Right cardiac atrium (tissue), 5 donors: ENCODE measurements at places on chromosomes 11 and 22. TPM values are rescaled to one million over a fixed set of nuclear protein-coding genes. Genes with fewer than 3 reads are reported as not detected.

CTTN gene
- polyA plus RNA-seq, result 67.7 TPM

MYOD1 gene
- polyA plus RNA-seq, result not detected

FOLH1 gene
- 0.68 TPM for polyA plus RNA-seq

MMP27 gene
- not detected for polyA plus RNA-seq

C22orf42 gene
- polyA plus RNA-seq, result not detected

OR8G5 gene
- not detected for polyA plus RNA-seq

CCDC81 gene
- 0.29 TPM for polyA plus RNA-seq

MLC1 gene
- polyA plus RNA-seq, result 1.2 TPM

SLC37A4 gene
- 7.1 TPM for polyA plus RNA-seq

HOATZ gene
- polyA plus RNA-seq, result not detected
